ENCODE measurements at places on chromosomes 7 and 10. TPM values are rescaled to one million over a fixed set of nuclear protein-coding genes. Genes with fewer than 3 reads are reported as not detected.

DNA sequence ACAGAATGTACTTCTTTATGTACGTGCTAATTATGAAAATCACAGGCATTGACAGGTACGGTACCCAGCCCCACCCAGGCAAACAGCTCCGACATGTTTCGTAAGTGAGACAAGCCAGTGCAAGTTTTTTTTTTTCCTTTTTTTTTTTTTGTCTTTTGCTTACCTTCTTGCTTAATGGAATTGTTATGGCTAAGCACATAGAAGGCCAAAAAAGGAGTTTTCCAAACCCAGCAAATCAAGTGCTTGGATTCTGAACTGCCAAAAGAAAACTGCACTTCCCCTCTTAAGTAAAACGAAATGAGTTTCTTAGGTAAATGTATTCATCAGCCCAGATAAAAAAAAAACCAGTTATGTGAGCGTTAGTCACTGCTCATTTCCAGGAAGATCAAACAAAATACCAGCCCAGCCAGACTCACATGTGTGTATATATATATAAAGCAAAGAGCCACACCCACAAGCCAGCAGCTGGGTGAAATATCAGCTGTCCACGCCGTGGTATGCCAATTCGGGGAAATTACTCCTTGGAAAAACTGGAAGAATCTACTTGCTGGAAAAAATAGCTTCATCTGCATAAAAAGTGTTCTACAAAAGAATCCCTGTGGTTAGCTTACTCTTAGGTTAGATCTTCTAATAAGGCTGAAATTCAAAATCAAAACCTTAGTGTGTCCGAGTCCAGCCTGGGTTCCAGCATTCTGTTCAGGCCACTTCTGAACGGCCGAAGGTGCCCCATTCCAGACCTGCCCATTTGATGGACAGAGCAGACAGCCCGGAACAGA lies 8.0 kb downstream of the KLF6 start:
- DNase-seq: peak; percentile 45

GRCh38 chr10:59633063-59633462 lies 76.6 kb downstream of the SLC16A9 start:
- no peak for DNase-seq

- DNase-seq: no peak
Observed at GRCh38 chr7:27223941-27224575, 18.5 kb upstream of the EVX1 start.

- no peak for DNase-seq
Observed at GRCh38 chr7:151207315-151207714, 3.0 kb downstream of the H2BK1 start.

DNA sequence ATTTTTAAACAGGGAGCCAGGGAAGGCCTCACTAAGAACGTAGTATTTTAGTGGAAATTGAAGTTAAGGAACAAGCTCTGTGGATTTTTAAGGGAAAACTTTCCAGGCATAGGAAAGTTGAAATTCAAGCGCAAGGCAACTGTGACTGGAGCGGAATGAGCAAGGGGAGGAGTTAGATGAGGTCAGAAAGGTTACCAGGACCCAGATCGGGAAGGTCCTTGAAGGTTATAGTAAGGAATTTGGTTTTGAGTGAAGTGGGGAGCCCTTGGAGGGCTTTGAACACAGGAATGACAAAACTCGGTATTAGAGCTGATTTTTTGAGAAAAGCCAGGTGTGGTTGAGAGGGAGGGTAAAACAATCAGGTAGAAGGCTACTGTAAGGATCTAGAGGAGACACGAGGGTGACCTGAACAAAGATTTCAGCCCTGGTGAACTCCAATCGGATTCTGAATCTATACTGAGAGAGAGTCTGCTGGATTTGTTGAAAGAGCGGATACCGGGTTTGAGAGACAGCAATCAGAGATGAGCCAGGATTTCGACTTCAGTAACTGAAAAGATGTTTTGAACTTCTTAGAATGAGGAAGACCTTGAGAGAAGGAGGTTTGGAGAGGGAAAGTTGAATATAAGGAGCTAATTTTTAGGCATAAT lies 1013.9 kb downstream of the NRG3 start:
- DNase-seq: no peak

- no peak for DNase-seq
Observed at GRCh38 chr7:133109816-133110215, 27.9 kb upstream of the CHCHD3 start.

DNA sequence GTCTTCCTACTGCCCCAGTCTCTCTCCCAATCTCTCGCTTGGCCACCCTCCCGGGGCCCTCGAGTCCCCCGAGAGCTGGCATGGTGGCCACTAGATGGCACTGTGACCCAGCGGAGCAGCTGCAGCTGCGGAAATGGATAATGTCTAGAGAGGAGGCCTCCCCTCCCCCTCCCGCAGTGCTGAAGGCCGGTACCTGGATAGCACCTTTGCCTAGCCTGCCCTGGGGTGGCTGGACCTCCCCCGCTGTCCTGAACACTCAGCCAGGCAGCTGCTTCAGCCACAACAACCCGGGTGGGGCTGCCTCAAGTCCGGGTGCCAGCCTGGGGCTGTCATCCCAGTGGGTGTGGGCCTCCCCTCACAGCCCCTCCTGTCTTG lies 65.2 kb downstream of the GOLGA7B start:
- peak; percentile 14 for DNase-seq

GRCh38 chr10:73788864-73789658 lies 3.7 kb downstream of the ZSWIM8 start:
- no peak for DNase-seq

- DNase-seq: no peak
Observed at GRCh38 chr7:157388301-157388700, 51.5 kb downstream of the DNAJB6 start.

- DNase-seq: no peak
Observed at GRCh38 chr10:108425283-108425964, 1260.9 kb upstream of the SORCS1 start.

DNA sequence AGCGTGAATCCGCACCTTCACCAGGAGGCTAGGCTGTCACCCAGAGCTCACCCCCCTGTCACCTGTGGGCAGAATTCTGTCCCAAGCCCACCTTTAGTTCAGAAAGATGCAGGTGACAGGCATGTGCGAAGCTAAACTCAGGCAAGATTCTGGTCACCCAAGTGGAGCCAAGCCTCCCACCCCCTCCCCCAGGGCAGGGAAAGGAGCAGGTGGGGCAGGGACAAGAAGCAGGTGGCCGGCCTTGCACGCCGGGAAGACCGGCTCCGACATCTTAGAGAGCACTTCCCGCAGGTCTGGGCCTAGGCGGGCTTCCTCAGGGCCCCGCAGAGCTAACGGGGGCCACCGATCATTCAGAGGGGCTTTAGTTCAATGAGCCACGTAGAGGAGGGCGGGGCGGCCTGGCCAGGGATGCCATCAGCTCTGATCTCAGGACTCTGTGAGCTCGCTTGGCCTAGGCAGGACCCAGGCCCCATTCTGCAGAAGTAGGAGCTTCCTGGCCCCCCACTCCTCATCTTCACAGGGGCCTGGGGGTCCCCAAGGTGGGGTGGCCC lies 19.9 kb downstream of the UNCX start:
- DNase-seq: no peak

- DNase-seq: no peak
Observed at GRCh38 chr10:129964611-129965424, 744 bp upstream of the EBF3 start.

- DNase-seq: no peak
Observed at GRCh38 chr10:32942081-32942480, 15.9 kb downstream of the ITGB1 start.

GRCh38 chr7:2757361-2757903 lies 69.4 kb downstream of the AMZ1 start:
- peak; percentile 76 for DNase-seq

GRCh38 chr10:131436458-131436857 lies 124.9 kb upstream of the TCERG1L start:
- DNase-seq: no peak

DNA sequence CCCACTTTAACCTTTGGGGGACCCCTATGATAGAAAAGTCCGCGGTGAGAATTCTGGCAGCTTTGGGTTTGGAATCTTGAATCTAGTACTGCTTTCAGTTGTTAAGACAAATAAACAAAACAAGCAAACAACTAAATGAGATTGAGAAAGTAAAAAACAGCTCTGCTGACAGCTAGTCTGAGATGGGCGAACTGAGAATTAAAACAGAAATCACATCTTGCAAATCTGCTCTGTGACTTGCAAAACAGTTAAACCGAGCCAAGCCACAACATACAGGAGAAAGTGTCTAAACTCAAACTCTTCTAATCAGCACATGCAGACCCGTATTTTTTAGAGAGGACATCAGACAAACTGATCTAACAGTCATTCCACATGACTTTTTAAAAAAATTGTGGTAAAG lies 110.4 kb downstream of the SH2D4B start:
- DNase-seq: no peak

- peak; percentile 35 for DNase-seq
Observed at GRCh38 chr10:119658274-119658673, 7.1 kb downstream of the BAG3 start.

NPSR1 gene
- not detected for total RNA-seq

FAM20C gene
- total RNA-seq: 1.2 TPM

COL26A1 gene
- not detected for total RNA-seq

GRM3 gene
- not detected for total RNA-seq

C7orf57 gene
- not detected for total RNA-seq

Measured in dermis microvascular lymphatic vessel endothelial cell (primary cell).